ENCODE measurements at places on chromosomes 16 and 17.

DNA sequence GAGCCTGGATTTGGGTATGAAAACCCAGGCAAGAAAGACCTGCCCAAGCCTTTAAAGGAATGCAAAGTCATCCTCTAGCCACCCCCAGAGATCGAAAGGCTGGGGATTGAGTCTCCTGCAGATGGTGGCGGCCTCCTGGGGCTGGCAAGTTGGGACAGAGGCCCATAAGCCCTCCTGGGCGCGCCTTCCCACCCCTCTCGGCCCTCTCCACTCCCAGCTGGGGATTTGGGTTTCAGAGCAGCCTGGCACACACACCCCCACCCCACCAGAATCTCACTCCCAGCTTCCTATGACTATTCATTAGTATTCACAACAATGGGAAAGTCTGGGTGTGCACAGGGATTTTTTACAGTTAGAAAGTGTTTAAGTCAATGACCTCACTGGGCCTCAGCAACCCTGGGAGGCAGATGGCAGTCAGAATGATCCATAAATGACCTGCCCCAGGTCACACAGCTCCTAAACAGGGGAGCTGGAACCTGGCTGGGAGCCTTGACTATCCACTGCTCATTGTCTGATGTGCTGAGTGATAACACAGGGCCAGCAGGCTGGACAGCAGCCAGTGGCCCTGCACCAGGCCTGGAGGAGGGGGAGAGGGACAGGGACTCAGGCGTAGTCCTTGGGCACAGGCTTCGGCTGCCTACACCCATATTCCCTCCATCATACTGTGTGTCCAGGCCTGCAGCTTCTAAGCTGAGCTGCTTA is 12.1 kb downstream of the NHERF1 start:
- no peak for DNase-seq

DNA sequence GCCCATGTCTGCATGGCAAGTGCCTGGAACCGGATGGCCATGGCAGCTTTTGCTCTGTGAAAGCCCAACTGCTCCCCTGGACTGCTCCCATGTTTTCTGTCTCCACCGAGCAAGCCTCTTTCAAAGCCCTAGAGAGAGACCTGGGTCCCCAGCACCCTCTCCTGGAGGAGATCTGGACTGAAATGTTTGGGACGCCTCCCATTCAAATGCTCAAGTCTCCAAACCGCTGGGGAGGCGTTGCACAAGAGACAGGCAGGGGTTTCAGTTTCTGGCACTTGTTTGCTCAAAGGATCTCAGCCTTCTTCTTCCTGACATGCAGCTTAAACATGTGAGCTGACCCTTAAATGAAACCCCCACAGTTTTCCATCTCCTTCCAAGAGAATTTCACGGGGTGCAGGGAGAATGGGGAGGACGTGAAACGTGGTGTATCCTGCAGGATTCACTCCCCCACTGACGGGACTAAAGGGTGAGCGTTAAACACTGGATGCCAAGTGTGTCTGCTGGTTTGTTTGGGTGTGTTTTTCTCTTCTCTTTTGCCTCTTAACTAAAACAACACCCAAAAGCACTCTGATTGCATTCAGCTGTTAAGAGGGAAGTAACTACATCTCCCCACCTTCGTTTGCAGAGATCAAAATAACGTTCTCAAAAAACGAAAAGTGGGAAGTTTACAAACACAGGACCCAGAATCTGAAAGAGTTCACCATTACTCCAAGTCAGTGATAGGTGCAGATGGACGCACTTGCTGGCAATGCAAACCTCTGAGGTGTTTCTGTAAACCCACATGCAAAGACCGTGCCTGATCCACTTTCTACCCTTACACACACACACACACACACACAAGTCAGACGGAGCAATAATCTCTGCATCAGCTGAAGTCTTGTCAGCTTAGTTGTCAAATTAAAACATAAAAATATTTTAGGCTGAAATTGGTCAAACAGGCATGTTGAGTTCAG is 256.9 kb downstream of the C16orf95 start:
- DNase-seq, result peak; percentile 48

DNA sequence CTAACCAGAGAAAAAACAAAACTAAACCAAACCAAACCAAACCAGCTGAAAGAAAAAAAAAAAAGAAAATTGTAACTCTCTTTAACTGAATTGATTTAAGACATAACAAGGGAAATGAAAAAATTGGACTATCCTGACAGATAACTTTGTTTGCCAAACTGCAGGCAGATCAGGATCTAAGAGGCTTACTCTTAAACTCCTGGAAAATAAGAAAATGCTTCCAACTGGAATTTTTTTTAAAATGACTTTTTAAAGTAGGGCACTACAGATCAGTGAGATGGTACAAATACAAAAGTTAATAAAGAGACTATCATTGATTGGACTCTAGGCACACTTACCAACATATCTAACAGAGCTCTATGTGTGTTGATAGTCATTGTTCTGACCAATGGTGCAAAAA is 125.5 kb upstream of the KCNJ16 start:
- DNase-seq, result no peak

DNA sequence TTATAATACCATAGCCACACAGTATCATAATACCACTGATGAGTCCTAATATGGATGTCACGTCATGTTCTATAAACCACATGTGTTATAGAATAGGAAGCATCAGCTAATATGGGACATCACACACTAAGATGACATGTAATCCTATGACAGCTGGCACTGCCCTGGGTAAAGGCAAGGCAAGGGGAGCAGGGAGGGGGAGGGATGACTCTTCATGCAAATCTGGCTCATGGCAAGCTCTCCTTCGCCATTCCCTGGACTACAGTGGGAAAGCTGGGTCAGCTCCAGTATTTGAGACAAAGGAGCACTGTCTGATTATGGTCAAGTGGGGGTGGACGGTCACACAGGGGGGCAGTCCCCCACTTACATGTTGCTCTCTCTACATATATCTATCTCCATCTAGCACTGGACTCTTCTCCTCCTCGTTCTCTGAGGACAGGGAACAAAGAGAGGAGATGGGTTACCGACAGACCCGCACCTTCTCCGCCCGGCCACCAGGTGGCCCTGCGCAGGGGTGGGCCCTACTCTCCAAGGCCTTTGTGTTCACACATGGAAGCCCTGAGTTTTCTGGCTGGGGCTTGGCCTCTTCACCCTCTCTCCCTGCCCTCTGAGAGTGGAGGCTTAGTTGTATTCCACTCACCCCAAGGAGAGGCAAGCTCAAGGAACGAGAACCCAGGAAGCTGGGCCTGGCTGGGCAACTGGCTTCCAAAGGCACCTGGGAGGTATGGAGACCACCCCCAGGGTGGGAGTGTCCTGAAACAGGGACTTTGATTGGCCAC is 23.4 kb upstream of the MPO start:
- DNase-seq, result peak; percentile 64

DNA sequence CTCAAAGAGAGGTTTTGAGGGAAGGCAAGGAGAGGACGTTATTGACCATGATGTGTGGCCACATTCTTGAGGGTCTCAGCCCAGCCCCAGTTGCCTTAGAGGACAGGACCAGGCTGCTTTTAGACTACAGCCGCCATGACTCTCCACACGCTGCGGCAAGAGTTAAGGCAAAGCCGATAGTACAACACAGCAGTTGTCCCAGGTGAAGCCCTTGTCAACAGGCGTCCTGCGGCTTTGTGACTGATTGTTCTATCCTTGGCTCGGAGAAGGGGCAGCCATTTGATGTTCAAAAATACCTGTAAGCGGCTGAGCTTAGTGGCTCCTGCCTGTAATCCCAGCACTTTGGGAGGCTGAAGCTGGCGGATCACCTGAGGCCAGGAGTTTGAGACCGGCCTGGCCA is 28.8 kb downstream of the TMEM92 start:
- no peak for DNase-seq

- DNase-seq, result peak; percentile 41
Observed at GRCh38 chr17:16215002-16215272, 397 bp downstream of the NCOR1 start.

- DNase-seq, result no peak
Observed at GRCh38 chr17:9104370-9105041, 83.2 kb downstream of the NTN1 start.

- DNase-seq, result no peak
Observed at GRCh38 chr17:69547947-69548346, 133.4 kb downstream of the MAP2K6 start.

GRCh38 chr17:57939797-57940196 is 15.4 kb downstream of the CUEDC1 start:
- DNase-seq, result peak; percentile 78

DNA sequence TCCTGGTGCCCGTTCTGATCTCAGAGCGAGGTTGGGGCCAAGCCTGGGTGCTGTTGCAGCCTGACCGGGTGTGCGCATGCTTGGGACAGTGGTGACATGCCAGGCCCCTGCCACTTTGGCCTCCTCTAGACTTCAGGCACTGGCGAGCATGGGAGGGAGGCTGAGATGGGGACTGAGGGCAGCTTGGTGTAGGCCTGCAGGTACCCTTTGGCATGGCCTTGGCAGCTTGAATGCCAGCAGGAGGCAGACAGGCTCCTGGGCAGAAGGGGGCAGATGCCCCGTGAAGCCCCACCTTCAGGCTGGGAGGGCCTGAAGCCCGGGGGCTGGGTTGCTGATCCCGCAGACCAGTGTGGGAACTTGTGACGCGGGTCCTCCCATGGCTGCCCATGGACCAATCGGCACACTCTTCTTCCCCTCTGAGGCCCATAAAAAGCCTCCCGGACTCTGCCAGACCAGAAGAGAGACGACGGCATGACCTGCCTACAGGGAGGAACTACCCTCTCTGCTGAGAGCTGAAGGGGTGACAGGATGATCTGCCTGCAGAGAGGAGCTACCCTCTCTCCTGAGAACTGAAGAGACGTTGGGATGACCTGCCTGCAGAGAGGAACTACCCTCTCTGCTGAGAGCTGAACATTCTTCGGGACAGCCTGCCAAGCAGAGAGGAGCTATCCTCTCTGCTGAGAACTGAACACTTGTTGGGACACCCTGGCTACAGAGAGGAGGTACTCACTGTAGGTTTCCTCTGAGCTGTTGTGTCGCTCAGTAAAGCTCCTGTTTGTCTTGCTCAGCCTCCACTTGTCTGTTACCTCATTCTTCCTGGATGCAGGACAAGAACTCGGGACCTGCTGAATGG is 17.5 kb downstream of the RHOT1 start:
- DNase-seq, result no peak

- DNase-seq, result no peak
Observed at GRCh38 chr17:15469260-15469659, 1.8 kb upstream of the CDRT4 start.

GRCh38 chr17:67995570-67996263 is 552 bp downstream of the C17orf58 start:
- DNase-seq, result peak; percentile 52

- DNase-seq, result no peak
Observed at GRCh38 chr17:20133517-20133916, 124.4 kb downstream of the SPECC1 start.

DNA sequence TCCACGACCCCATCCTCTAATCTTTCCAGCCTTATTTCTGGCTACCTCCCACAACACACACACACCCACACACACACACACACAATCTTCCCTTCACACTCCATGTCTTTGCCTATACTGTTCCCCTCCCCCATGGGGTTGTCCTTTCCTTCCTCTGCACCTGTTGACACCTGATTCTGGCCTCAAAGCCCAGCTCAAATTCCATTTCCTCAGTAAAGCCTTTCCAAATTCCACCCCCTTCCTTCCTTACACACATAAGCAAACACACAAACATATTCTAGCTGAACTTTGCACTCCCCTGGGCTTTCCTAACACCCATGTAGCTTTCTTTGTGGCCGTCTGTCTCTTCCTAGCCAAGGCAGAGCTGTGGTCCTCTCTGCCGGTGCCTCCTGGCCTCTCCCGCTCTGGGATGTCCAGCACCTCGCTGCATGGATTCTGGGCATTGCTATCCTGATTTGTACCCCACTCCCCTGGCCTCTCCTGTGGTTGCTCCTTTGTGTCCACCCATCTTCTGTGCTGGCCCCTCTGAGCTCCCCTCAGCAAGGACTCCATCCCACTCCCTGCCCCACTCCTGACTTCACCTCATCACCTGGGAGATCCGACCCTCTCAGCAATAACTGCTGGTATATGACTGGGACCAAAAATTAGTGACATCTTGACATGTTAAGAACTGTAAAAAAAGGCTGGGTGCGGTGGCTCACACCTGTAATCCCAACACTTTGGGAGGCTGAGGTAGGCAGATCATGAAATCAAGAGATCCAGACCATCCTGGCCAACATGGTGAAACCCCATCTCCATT is 8.4 kb upstream of the SRCIN1 start:
- no peak for DNase-seq

DNA sequence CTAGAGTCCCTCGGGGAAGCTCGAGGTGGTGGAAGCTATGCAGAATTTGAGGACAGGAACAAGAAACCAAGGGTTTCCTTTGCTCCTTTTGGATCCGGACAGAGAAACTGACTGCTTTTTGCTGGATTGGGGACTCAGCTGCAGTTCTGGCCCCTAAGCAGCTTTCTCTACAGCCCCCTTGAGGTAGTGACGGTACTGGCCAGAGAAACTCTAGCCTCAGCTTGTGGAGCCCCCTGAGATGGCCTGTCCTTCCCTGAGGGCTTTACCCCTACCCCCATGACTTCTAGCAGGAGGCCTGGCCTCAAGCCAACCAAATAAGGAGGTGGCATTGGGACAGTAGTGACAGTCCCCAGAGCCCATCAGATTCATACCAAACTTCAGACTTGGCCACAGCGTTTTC is 118.1 kb downstream of the IRX5 start:
- no peak for DNase-seq

GRCh38 chr16:73231944-73232554 is 184.1 kb upstream of the ZFHX3 start:
- no peak for DNase-seq

DNA sequence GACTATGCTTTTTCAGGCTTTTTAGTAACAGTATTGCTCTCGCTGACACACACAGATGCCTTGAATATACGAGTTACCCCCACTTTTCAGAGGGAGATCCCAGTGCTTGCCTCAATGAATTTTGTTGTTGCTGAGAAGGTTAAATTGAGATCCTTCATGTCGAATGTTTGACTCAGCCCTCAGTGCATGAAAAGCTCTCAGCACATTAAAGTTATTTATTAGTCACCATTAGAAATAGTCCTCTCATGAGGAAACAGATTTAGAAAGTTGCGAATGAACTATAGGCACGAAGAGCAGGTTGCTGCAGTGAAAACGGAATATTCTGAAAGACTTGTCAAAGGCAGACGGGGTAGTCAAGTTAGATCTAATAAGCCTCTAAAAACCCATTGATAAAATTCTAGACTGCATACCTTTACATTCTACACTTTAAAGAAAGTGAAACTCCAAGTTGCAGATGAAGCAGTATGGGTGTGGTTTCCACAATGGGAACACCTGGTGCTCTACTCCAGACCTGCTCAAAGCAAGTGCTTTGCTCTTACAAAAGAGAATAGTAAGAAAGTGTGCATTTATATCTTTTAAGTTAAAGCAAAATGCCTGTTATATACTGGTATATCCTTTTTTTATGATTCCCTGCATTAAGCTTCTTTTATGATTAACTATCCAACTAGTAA is 238.1 kb downstream of the MAF start:
- DNase-seq, result no peak
